ENCODE measurements at places on chromosomes 16 and 17. TPM values are rescaled to one million over a fixed set of nuclear protein-coding genes. Genes with fewer than 3 reads are reported as not detected.

- DNase-seq, result peak; percentile 70
Measured at GRCh38 chr17:28570716-28571360, 486 bp downstream of the PIGS start.

GRCh38 chr17:57604771-57605674, 140.1 kb downstream of the CCDC182 start:
- DNase-seq, result peak; percentile 11

- DNase-seq, result peak; percentile 14
Measured at GRCh38 chr17:46773676-46774075, 44.8 kb downstream of the WNT3 start.

GRCh38 chr16:75079346-75079926, 37.1 kb downstream of the LDHD start:
- DNase-seq, result no peak

DNA sequence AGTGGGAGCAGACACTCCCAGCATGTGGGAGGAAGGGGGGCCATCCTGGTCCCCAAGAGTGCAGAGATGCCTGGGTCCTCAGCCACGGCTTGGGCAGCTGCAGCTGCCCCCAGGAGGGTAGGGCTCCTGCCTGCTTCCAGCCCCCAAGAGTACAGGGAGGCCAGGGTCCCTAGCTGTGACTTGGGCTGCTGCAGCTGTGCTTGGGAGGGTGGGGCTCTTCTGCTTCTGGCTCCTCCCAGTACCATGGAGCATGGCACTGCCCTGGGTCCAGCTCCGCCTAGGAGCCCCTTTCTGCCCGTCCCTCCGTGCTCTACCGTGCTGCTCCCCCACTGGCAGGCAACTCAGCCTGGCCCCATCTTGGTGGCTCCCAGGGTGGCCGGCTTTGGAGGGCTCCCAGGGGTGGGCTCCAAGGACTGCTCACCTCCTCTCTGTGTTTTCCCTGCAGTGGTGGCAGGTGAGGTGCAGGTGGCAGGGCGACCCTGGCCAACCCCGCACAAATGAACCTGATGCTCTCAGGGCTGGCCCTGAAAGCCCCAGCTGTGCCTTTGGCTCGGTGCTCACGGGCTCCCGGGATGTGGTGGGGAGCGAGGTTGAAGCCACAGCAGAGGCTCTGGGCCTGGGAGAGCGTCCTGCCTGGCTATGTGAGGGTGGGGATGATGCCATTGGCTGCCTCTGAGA, 18.5 kb upstream of the USP22 start:
- no peak for DNase-seq

- DNase-seq, result no peak
Measured at GRCh38 chr16:78513838-78514237, 414.4 kb downstream of the WWOX start.

DNA sequence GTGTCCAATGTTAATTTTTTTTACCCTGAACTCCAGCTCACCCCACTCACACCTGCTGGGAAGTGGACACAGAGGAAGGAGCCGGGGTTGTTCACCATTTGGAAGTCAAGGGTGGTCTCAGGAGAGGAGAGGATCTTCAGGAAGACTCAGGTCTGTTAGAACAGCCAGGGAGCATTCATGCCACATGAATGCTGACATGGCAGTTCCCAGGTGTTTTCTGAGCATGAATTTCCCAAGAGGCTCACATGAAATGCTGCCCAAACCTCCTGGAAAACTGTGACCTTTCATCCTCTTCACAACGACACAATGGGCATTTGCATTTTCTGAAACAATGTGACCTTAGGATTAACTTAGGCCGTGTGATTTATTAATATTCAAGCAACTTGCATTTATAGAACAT, 2409.2 kb downstream of the TP53TG3F start:
- DNase-seq, result no peak

DNA sequence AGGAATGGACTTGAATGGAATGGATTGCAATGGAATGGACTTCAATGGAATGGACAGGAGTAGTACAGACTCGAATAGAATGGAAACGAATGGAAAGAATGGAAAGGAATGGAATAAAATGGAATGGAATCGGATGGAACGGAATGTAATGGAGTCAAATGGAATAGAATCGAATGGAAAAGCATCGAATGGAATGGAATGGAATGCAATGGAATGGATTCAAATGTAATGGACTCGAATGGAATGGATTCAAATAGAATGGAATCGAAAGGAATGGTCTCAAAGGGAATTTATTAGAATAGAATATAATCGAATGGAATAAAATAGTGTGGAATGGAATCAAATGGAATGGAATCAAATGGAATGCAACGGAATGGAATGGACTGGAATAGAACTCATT, 484.9 kb upstream of the WSB1 start:
- no peak for DNase-seq

DNA sequence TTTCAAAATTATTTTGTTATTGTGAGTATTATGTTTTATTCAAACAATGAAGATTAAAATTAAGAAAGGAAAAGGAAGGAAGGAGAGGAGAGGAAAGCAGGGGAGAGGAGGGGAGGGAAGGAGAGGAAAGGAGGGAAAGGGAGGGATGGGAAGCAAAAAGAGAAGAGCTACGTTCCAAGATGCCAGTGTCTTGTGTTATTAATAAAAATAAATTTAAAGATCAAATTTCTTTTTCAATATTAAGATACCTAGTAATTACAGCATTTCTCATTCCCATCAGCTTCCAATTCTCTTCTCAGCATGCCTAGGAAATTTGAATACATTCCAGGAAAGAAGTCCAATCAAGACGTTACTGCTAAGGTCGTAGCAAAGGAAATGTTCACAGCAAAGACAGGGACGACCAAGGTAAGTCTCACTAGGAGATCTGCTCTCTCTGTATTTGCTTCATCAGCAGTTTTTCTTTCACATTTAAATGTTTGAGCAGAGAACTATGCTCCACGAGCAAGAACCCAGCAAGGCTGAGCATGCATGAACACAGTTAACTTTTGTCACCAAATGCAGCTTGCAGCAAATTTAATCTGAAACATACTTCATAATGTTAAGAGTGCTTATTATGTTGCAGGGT, 63.3 kb upstream of the HLF start:
- DNase-seq, result no peak

- no peak for DNase-seq
Measured at GRCh38 chr17:68972119-68972704, 17.0 kb upstream of the ABCA8 start.

DNA sequence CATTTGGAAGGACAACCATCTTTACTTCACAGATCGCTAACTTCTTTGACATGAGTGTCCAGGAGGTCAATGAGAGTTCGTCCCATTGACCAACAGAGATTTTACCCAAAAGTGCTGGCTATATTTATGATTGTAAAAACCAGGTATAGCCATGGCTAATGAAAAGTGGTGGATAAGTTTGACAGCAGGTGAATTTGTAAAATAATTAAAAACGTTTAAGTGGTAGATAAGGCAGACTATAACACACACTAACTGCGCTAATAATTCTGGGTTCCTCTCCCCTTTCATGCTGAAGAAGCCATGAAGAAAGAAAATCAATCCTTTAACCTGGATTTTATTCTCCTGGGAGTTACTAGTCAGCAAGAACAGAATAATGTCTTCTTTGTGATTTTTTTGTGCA, at the start of gene OR1A2:
Gene OR1A2 (plus strand): TSS at position 301 of the 400 bp plus-strand sequence. CDS start 0 bp downstream, at position 301.
- no peak for DNase-seq

- no peak for DNase-seq
Measured at GRCh38 chr17:72361892-72362291, 241.1 kb downstream of the SOX9 start.

- DNase-seq, result no peak
Measured at GRCh38 chr17:14918540-14918939, 346.6 kb downstream of the PMP22 start.

- DNase-seq, result no peak
Measured at GRCh38 chr17:64177311-64178010, 47.5 kb upstream of the ERN1 start.

GRCh38 chr17:63494300-63494928, 17.6 kb downstream of the ACE start:
- DNase-seq, result no peak

SUZ12 gene
- total RNA-seq, result 26.8 TPM

WIPF2 gene
- total RNA-seq, result 21.3 TPM

AP1G1 gene
- total RNA-seq, result 175 TPM

Data from CD4-positive, alpha-beta T cell (primary cell).